ENCODE measurements at places on chromosomes 12 and 14.

DNA sequence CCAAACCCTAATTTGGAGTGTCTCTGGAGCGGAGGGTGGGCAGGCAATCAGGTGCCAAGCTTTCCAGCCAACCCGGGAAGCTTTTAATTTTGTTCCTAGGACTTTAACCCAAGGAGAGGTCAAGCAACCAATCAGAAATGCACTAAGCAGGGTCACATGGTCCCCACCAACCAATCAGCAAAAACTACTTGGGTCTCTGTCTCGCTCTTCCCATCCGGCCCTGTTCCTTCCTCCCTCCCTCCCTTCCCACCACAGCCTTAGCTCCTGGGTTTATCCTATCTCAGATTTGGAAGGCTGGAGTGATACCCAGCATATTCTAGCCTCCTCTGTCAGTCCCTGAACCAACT lies 7.3 kb downstream of the HOXC5 start:
- no peak for DNase-seq
- no peak overlapping the region for H3K4me3 ChIP-seq
- H3K36me3 ChIP-seq, result no peaks in the 10 kb centered on the region
- peaks cover 38% of the 10 kb centered on the region for H3K27me3 ChIP-seq

- H3K36me3 ChIP-seq, result no peaks in the 10 kb centered on the region
- no peak overlapping the region for H3K27ac ChIP-seq
- H3K27me3 ChIP-seq, result no peaks in the 10 kb centered on the region
- H3K4me1 ChIP-seq, result no peaks in the 10 kb centered on the region
- DNase-seq, result no peak
These were observed 66.9 kb downstream of the DNAH10 start for GRCh38 chr12:123828854-123829547.

DNA sequence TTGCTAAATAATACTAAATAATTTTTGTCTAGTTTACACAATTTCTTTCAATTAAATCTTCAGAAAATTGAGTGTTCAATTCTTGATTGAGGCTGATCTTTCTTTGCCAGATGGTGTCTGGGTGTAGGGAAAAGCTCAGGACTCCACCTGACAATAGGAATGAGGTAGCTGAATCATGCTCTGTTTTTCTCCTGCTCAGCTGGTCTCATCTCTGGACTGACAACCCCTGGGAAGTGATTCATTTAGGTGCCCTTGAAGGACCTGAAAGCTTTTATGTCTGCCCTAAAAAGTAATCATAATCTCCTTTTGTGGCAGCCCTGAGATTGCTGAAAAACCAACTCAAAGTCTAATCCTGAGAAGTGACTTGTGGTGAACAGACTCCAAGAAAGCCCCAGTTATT lies 255.4 kb downstream of the ETNK1 start:
- H3K27me3 ChIP-seq, result no peaks in the 10 kb centered on the region
- no peak overlapping the region for H3K4me3 ChIP-seq
- no peak for DNase-seq
- no peak overlapping the region for H3K27ac ChIP-seq
- H3K36me3 ChIP-seq, result no peaks in the 10 kb centered on the region
- H3K4me1 ChIP-seq, result no peaks in the 10 kb centered on the region

GRCh38 chr14:21520767-21521166 lies 5.4 kb downstream of the SALL2 start:
- no peaks in the 10 kb centered on the region for H3K27me3 ChIP-seq
- H3K27ac ChIP-seq, result no peak overlapping the region
- H3K36me3 ChIP-seq, result no peaks in the 10 kb centered on the region
- DNase-seq, result no peak
- H3K4me1 ChIP-seq, result peaks cover 4% of the 10 kb centered on the region
- H3K4me3 ChIP-seq, result no peak overlapping the region

GRCh38 chr14:101007765-101008164 lies 104.2 kb upstream of the RTL1 start:
- H3K36me3 ChIP-seq, result no peaks in the 10 kb centered on the region
- no peaks in the 10 kb centered on the region for H3K4me1 ChIP-seq
- H3K27me3 ChIP-seq, result no peaks in the 10 kb centered on the region
- no peak overlapping the region for H3K27ac ChIP-seq

- H3K4me3 ChIP-seq, result no peak overlapping the region
- H3K27me3 ChIP-seq, result no peaks in the 10 kb centered on the region
- H3K36me3 ChIP-seq, result no peaks in the 10 kb centered on the region
- DNase-seq, result no peak
- H3K4me1 ChIP-seq, result no peaks in the 10 kb centered on the region
These were observed 19.4 kb downstream of the GPR19 start for GRCh38 chr12:12676605-12677004.

DNA sequence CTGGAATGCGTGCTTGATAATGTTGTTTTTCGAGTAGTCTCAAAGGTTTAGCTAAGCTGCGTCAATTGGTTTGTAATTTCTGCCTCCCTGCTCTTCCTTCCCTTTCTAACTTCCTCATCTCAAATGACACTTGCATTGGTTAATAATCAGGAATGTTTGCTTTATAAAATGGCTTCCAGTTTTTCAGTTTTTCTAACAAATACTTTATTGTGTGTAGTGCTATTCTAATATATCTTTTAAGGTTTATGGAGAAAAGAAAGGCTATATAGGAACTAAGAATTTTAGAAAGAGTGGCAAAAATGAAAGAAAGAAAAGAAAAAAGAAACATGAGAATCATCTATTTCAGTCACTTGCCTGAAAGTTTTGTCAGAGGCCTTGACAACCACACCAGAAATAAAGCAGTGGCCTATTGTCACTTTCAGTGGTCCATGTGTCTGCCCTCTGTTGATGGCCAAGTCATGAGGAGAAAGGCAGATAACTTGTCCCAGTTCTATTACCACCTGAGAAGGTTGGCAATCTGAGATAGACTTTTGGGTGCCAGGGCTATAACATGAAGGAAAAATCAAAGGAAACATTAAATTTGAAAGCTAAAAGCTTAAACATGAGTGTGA lies 221.9 kb upstream of the KITLG start:
- no peaks in the 10 kb centered on the region for H3K27me3 ChIP-seq
- no peak for DNase-seq

DNA sequence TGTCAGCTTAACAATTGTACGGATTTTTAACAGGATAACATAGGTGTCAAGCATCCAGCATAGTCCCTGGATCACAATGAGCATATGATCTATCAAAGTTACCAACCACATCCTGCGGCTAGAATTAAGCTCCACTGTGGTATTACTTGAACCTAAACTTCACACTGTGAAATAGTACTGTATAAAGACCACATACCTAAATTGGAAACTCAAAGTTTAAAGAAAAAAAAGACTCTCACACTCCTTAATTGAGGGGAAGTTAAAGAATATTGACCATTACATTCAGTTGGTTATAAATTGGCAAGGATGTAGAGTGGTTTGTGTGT lies 133.0 kb upstream of the PZP start:
- H3K4me1 ChIP-seq, result no peaks in the 10 kb centered on the region
- no peak for DNase-seq
- no peak overlapping the region for H3K4me3 ChIP-seq
- H3K27ac ChIP-seq, result no peak overlapping the region
- H3K36me3 ChIP-seq, result no peaks in the 10 kb centered on the region
- no peaks in the 10 kb centered on the region for H3K27me3 ChIP-seq

GRCh38 chr12:72141381-72141780 lies 130.8 kb upstream of the TRHDE start:
- H3K27ac ChIP-seq, result no peak overlapping the region
- no peaks in the 10 kb centered on the region for H3K36me3 ChIP-seq
- no peaks in the 10 kb centered on the region for H3K27me3 ChIP-seq

DNA sequence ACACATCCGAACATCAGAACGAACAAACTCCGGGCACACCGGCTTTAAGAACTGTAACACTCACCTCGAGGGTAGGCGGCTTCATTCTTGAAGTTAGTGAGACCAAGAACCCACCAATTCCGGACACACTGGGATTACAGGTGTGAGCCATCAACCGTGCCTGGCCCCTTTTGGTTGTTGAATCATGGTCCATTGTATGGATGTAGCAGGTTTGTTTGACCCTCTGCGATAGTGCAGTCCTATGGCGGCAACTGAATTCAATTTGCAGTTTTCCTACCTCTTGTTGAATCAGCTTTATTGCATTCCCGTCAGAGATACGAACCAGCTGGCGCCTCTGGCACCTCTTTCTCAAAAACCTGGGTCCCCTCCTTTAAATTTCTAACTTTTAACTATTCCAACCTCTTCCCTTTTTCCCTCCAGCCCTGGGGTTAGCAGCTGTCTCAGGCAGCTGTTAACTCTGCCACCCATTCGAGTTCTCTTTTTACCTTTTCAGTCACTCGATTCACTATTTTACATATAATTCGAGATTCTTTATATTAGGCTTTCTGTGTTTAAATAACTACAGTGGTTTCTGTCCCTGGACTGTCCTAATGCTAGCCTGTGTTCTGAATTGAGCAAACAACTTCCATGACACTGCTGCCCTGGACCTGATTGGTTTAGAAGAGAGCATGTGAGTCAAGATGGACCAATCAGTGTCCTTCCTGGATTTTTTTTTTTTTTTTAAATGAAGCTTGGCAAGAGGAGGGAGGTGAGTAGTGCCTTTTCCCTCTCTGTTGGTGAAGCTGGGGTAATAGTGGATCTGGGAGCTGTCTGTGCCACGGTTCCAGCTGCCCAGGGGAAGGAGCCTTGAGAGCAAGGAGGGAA lies 261.5 kb downstream of the PCNX1 start:
- DNase-seq, result no peak
- H3K27me3 ChIP-seq, result no peaks in the 10 kb centered on the region
- no peak overlapping the region for H3K27ac ChIP-seq

DNA sequence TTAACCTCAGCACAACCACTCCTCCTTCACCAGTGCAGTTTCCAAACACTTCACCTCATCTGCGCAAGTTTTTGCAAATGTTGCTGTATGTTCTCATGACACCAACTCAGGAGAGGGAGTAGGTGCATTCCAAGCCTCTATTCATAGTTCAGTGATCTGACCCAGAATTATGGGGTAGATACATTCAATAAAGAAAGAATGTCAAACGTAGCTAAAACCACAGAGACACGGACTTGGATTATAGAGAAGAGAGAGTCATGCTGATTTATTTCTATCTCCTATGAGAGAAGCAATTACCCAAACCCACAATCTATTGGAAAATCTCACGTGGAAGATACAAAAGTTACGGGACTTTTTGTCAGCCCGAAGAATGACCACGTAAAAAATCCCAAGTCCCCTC lies 1006.0 kb upstream of the TMEM132C start:
- no peaks in the 10 kb centered on the region for H3K27me3 ChIP-seq
- H3K4me1 ChIP-seq, result no peaks in the 10 kb centered on the region
- H3K36me3 ChIP-seq, result no peaks in the 10 kb centered on the region
- H3K4me3 ChIP-seq, result no peak overlapping the region

All from effector memory CD4-positive, alpha-beta T cell (primary cell).